ENCODE measurements at places on chromosomes 12 and 14.

- no peak for DNase-seq
Observed at GRCh38 chr14:35399083-35399937, 5.2 kb downstream of the NFKBIA start.

- no peak for DNase-seq
Observed at GRCh38 chr12:108065069-108065468, 64.0 kb upstream of the WSCD2 start.

GRCh38 chr12:92676710-92677109 is 26.1 kb upstream of the PLEKHG7 start:
- no peak for DNase-seq

DNA sequence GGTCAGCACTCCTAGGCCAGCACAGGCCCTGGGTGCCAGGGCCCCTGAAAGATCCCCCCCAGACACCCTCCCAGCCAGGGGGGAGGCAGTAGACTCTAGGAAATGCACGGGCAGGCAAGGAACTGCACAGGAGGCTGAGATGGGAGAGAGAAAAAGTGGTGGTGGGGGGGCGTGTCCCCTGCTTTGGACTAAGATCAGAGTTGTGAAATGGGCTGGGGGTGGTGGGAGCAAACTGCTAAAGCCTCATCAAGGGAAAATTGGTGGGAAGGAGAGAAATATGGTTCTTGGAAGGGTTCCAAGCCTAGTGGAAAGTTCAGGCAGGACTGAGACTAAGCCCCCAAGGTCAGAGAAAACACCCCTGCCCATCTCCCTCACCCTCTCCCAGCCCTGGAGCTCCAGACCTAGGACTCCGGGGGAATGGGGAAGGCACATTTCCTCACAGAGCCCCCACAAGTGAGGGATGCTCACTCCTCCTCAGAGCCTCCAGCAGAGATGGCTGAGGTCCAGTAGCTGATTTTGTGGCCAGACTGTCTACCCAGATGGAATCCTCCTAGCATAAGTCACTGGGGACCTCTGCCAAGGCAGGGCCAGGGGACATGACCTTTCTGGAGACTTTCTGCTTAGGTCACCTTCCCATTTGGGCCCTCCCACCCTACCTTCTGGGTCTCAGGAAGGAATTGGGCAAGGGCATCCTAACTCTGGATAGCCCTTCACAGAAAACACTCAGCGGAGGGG is 29.8 kb downstream of the FIGNL2 start:
- no peak for DNase-seq

DNA sequence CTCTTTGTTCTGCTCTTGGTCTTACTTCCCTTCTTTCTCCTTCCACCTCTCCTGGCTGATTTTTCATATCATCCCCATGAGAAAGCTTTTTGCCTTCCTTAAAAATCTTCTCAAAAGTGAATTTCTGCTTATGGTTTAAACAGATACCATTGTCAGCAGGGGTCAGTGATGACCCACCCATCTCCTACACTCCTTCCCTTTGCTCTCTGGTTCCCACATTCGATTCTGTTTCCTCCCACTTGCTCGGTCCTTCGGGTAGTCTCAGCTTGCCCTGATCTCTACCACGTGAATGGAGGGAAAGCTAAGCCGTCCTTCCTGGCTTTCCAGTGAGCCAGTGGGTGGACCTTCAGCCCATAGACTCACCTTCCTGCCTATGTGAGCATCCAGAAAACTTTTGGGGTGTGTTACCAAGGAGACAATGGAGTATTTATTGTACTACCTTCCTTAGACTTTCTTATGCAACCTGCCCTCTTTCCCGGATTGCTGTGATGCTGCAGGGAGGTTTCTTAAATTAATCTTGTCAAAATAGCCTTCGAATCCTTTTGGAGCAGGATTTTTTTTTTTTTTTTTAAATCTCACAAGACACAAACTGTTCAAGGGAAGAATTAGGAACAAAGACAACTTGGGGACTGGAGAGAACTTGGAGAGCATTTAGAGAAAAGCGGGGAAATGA is 306.3 kb downstream of the CACNA1C start:
- DNase-seq = no peak

- no peak for DNase-seq
Observed at GRCh38 chr14:72471346-72471745, 422.6 kb downstream of the DPF3 start.

- DNase-seq = no peak
Observed at GRCh38 chr14:74979442-74980397, 23.0 kb upstream of the EIF2B2 start.

- no peak for DNase-seq
Observed at GRCh38 chr12:122835750-122836026, 431 bp downstream of the HIP1R start.

DNA sequence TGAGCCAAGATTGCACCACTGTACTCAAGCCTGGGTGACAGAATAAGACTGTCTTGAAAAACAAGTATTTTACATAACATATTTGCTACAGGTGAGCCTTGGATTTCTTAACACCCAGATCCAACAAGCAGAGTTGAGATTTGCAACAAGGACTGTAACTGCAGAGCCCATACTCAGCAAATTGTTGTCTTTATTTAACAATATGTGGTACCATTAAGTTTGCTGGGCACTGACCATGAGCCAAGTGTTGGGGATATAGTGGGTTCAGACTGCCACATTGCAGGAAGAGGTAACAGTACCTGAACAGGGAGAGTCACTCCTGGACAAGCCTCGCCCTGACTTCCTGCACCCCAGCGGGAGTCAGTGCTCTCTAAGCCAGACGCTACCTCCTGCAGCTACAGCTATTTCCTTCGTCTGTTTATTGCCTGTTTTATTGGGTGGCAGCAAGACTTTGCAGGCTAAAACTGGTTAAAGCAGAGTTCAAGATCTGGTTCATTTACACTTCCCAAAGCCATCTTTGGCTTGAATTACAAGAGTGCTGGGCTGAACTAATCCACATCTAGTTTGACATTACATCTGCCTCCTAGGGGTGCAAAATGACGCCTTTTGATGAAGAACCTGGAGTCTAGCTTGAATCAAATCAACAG is 12.5 kb downstream of the AHSA1 start:
- DNase-seq = no peak

DNA sequence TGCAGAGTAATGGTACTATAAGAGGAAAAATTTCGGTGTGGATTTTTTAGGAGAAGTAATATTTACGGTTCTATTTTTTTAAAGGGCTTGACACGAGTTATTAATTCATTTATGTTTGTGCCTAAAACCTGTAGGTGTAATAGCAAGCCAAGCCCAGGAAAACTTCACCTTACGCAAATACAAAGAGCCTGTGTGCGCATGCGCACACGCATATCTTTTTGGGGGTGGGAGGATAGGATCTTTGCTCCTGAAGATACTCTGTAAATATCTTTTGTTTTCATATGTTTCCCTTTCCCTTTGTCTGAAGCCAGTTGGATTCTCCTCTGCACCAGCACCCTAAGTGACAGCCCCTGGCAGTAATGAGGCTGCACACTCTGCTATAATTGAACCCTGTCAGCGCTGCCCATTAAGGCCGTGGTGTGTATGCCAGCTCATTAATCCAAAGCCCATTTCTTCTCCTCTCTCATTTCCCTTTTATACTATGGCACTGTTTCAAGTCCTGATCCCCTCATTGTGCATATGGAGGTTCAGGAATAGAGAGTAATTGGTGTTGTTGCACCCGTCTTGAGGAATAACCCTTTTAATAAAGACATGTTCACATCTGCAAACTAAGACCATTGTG is 327.2 kb upstream of the E2F7 start:
- DNase-seq = no peak

DNA sequence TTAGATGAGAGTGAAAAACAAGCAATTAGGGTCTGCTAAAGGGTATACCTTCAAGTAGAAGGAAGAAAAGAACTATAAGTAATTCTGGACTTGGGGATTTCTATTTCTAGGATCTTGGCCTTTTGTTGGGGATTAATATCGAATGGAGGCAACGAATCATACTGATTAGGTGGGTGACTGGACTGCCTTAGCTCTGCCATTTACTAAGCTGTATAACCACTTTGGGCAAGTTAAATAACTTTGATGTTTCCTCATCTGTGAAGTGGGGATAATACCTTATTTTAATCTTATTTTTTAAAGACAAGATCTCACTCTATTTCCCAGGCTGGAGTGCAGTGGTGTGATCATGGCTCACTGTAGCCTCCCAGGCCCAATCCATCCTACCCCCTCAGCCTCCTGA is 6.6 kb downstream of the IKBIP start:
- no peak for DNase-seq

DNA sequence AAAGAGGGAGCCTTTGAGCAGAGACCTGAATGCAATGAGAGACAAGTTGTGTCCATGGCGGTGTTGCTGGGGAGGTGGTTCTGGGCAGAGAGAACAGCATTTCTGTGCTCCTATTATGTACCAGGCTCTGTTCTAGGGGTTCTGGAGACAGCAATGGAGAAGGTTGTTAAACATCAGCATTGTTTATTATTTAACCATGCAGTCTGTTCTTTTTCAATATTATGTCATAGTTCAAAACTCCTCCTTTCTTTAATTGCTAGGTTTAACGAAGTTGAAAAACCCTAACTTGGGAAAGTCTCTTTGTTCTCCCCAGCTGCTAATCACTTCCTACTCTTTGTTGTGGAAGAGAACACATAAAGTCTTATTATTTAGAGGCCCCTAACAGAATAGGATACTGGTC is 279.3 kb downstream of the RAD51B start:
- DNase-seq = no peak

DNA sequence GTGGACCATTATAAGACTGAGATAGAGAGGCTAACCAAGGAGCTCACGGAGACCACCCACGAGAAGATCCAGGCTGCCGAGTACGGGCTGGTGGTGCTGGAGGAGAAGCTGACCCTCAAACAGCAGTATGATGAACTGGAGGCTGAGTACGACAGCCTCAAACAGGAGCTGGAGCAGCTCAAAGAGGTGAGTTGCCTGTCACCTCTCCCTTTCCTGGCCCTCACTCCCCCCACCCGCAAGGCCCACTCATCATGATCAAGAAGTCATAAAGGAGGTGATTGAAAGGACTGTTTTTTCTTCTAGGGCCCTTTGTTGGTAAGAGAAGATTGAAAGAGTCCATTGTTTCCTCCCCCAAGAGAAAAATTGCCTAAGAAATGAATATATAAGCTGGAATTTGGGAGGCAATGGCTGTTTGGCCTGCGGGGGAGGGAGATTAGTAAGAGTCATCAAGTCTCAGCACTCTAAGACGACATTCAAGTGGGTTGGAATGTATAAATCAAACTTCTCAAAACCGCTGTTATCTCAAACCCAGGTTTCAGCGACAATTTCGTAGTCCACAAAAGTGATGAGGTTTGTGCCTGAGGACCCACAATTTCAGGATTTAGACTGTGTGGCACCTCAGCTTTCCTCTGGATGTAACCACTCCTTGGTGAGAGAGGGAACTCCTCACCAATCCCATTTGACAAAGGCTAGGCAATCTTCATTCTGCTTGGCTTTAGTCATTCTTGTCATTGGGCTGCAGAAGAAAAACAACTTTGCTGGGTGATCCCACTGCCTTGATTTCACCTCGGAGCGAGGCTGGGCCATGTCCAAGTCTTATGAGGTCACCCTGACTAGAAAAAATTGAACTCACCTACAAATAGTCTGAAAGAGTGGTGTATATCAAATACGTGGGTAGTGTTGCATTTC is 966 bp downstream of the BICD1 start:
- DNase-seq = no peak

DNA sequence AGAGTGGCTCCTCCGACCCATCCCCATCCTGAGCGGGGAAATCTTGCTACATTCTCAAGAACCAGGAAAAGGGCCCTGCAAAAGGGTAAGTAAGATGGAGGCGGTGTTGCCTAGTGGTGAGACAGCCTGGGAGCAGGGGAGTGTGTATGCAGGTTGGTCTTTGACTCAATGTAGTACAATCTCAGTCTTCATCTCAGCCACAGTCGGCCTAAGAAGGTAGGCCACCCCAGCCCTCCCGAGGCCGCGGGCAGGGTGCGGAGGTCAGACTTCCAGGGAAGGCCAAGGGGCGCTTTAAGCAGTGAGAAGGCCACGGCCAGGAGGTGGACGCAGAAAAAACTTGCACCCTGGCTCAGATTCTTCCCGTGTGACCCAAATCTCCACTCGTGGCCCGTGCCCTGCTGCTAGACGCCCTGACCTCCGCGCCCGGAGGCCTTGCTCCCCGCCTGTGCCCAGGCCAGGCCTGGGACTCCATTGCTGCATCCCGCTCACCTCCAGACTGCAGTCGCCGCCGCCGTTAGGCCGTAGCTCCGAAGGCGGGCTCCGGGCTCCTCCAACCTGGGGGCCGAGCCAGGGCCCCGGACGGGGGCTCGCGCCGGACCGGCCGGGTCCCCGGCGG is 435 bp downstream of the FOXM1 start:
- DNase-seq = no peak

- no peak for DNase-seq
Observed at GRCh38 chr12:2118481-2119255, 65.9 kb downstream of the CACNA1C start.

DNA sequence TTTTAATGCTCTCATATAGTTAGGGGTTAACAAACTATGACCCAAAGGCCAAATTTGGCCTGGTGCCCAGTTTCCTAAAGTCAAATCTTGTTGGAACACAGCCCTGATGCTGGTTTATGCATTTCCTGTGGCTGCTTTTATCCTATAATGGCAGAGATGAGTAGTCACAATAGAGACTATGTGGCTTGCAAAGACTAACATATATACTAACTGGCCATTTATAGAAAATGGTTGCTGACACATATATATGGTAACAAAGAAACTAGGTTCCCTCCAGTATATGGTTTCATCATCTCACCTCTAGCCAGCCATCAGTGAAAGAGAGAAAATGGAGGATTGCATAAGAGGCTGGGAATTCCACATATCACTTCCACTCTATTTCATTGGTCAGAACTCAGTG is 10.8 kb downstream of the NAV3 start:
- DNase-seq = no peak
